ENCODE measurements at places on chromosomes 7 and 10.
A peak's percentile ranks its signal among the peaks of the same experiment; 100 is the strongest.

GRCh38 chr7:69598081-69598486, at the start of gene AUTS2:
AUTS2 (plus strand) TSS chr7:69598475; CDS start chr7:69599654, 1,179 bp downstream.
- DNase-seq = peak; percentile 78

- no peak for DNase-seq
Measured at GRCh38 chr7:23970193-23970592, 260.2 kb downstream of the STK31 start.

GRCh38 chr7:133887459-133887858, 239.7 kb upstream of the LRGUK start:
- DNase-seq = no peak

GRCh38 chr10:130932326-130933007, 379.1 kb downstream of the TCERG1L start:
- DNase-seq = no peak

DNA sequence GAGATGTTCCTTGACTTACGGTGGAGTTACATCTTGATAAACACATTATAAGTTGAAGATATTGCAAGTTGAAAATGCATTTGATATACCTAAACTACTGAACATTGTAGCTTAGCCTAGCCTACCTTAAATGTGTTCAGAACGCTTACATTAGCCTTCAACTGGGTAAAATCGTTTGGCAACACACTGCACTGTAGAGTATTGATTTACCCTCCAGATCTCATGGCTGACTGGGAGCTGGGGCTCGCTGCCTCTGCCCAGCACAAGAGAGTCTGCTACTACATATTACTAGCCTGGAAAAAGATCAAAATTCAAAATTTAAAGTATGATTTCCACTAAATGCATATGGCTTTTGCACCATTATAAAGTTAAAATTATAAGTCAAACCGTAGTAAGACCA, 7.5 kb upstream of the AGR3 start:
- DNase-seq = no peak

DNA sequence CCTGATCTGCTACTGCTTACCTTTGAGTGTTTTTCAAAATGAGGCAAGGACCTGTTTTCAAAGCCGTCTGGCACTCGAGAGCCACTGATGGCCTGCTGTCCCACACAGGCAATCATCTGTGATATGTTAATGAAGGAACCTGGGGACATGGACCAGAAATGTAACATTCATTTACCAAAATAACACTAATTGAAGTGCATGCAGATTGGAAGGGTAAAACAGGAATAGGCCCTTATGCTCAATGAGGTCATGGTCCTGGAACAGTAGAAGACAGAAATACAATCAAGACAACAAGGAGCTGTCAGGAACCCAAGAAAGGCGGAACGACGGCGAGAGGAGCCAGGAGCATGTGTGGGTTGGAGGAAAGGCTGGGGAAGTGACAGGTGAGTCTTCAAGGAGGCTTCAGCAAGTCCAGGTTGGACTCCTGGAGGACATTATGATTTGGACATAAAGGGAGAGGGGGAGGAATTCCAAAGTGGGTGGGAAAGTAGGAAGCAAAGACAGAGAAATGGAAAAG, 28.3 kb downstream of the POLR3A start:
- DNase-seq = no peak

DNA sequence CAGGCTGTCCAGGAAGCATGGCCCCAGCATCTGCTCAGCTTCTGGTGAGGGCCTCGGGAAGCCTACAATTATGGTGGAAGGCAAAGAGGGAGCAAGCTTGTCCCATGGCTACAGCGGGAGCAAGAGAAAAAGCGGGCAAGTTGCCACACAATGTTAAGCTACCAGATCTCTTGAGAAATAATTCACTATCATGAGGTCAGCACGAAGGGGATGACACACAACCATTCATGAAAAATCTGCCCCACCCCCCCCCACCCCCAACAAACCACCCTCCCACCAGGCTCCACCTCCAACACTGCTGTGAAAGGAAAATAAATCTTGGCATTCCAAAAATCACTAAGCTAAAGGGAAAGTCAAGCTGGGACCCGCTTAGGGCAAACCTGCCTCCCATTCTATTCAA, 545.8 kb upstream of the NRP1 start:
- no peak for DNase-seq

GRCh38 chr7:4416396-4417056, 265.6 kb upstream of the FOXK1 start:
- no peak for DNase-seq

DNA sequence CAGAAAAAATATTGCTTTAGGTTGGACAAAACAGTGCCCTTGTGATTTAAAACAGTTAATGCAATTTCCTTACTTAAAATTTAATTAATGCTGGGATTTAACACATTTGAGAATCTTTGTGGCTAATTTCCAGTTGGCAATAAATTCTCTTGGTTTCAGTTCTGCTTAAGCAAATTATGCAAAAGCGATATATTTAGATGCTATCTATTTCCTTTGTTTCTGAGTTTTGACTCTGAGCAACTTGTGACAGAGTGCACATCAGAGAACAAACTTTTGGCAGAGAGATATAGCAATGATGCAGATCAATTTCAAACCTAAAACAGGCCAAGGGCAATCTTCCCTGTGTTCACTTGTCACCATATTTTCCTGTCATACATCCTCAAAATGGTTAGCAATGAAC, 933.6 kb upstream of the ZWINT start:
- no peak for DNase-seq

GRCh38 chr7:4739528-4739992, 35.9 kb upstream of the AP5Z1 start:
- peak; percentile 61 for DNase-seq

GRCh38 chr7:26549281-26549944, 257.8 kb downstream of the SNX10 start:
- DNase-seq = no peak

DNA sequence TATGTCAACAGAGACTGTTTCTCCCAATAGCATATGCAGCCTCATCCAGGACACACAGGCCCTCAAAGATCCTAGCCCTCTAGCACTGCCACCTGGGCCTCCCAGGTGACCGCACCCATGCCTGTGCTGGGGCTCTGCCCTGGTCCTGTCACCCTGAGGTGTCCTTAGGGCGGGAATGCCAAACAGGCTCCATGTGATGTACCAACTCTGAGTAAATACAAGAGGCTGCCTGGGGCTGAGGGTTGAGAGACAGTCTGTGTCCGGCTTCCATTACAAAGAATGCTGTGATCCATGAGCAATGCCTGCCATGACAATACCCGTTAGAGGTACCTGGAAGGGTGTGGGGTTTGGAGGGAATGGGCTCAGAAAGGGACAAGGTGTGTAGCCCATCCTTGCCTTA, 83.0 kb upstream of the KAT6B start:
- DNase-seq = no peak

- no peak for DNase-seq
Measured at GRCh38 chr7:113207931-113208330, 89.6 kb upstream of the SMIM30 start.

DNA sequence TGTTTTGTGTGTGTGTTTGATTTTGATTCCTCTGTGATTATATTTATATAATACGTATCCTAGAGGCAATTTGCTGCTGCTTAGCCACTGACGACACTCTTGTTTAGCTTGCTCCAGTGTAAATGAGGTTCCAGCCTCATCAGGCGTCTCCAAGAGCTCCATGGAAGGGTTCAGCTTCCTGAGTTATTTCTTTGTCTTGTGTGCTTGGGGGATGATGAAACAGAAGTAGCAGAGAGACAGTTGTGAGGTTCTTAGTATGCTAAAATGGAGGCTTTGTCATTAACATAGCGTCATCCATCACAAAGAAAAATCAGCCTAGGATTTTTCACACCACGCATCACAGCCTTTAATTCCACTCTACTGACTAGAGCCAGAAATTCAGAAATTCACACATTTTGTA, 85.1 kb downstream of the KLF6 start:
- no peak for DNase-seq

DNA sequence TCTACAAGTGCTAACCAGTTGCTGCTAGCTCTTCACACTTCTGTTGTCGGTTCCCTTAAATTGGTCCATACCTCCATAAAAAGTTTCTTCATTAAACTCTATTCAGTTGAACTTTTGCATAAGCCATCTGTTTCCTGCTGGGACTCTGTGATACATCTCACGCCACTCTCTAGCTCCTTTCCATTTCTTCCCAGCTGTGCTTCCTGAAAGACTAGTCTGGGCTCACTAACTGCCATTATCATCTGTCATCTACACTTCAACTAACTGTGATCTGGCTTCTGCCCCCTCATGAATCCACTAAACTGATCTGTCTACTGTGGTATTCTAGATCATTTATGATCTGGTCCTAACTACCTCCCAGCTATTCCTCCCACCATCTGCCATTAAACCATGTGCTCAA, 78.3 kb downstream of the ELAPOR2 start:
- no peak for DNase-seq

GRCh38 chr7:23335136-23335535, 36.0 kb downstream of the MALSU1 start:
- DNase-seq = no peak

DNA sequence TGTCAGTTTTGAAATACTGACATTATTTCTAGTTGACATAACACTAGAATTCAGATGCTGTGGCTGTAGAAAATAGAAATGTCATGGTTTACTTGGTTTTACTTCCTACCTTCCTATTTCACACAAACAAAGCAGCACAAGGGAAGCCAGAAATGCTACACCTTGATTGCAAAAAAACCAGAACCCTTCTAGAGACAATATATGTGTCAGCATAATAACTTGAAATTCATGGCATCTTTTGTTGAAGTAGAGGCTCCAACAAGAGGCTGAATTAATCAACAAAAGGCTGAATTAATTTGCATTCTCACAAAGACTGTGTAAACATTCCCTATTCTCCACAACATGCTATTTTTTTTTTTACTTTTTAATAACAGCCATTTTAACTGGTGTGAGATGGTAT, 25.2 kb downstream of the ZNF117 start:
- no peak for DNase-seq

DNA sequence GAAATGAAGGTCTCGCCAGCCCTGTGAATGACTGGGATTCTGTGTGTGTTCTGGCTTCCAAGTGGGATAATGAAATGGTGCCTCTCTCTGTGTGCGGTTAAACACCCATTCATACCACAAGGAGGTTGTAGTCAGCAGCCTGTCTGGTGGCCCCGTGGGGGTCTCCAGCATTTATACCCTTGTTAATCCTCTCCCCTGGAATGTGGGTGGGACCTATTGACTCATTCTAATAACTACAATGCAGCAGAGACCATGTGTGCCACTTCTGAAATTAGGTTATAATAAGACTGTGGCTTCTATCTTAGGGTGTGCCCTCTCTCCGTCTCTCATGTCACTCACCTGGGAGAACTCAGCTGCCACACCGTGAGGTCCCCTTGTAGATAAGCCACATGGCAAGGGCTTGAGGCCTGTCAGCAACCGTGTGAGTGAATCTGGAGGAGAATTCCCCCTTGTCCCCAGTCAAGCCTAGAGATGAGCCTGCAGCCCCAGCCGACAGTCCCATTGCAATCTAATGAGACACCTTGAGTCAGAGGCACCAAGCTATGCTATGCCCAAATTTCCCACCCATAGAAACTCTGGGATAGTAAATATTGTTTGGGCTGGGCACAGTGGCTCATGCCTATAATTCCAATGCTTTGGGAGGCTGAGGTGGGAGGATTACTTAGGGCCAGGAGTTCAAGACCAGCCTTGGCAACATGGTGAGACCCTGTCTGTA, 106.8 kb downstream of the GALNT17 start:
- DNase-seq = no peak

- no peak for DNase-seq
Measured at GRCh38 chr10:22246680-22247391, 29.0 kb upstream of the EBLN1 start.

- DNase-seq = no peak
Measured at GRCh38 chr10:63072951-63073350, 60.2 kb upstream of the NRBF2 start.

DNA sequence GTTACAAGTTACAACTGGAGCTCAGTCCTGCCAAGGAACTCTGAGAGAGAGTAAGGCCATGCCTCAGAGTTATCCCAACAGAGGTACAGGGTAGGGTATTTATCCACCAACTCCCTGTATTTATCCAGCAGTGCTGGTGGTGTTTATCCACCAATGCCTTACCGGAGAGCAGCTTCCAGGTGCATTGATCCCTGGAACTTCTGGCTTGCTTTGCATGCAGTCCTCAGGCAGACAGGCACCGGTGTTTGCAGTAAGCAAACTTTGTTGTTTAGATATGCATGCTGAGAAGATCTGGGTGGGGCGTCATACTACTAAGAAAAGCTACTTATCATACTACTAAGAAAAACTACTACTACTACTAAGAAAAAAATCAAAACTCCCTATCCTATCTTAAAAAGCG, 92.4 kb downstream of the CYP26A1 start:
- no peak for DNase-seq

DNA sequence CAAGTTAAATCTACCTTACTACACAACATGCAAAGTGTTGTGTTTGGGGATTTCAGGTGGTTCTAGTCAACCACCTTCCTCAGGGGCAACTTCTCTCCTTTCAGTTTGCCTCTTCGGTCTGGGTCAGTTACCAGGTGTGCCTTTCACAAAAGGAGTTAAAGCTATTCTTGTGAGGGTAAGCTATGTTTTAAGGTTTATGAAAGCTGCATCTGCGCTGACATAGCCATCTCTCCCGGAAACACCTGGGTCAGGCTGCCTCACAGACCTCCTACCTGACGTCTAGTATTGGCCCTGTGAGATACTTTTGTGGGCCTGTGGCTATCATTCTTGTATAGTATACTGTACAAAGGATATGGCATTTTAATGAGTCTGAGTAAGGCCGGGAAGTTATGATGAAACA, 67.7 kb upstream of the ITGA8 start:
- no peak for DNase-seq

DNA sequence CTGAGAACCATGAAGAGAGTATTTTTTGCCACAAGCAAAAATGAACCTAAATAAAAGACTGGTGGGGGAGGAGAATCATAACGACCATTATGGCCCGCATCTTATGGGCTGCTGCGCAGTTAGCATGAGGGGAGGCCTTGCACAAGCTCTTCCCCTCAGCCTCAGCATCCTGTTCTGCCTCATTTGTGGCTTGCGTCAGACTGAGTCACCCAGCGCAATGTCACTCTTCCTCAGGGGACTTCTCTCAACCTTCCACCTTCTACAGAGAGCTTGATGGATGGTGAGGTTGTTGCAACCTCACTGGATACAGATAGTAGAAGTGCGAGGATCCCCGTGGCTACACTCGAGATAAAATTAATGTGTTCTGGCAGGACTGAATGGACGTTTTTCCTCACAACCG, 16.8 kb upstream of the GPR15LG start:
- peak; percentile 72 for DNase-seq

GRCh38 chr10:57102236-57102635, 741.2 kb upstream of the ZWINT start:
- no peak for DNase-seq

DNA sequence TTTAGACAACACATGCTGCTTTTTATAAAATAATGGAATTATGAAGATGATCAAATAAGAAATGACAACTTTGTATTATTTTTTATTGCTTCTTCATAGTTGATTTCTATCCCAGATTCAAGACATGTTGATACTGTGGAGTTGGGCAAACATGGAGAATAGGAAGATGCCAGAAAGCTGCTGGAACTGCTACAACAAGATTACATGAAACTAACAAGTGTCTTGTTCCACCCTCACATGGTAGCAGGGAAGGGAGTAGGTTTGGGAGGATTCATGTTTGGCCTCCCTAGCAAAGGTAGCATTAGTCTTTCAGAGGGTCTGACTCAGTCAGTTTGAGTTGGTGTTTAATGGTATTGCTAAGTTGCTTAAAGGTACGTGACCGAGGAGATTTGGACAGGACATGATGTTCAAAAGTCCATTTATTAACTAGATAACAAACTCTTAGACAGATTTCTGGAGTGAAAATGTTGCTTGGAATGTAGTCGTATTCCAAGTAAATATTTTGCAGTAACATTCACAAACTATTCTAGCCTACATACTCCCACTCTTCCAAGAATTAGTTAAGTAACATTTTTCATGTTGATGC, 33.1 kb downstream of the PRR15 start:
- DNase-seq = no peak
